ENCODE measurements at places on chromosomes 16 and 17.

DNA sequence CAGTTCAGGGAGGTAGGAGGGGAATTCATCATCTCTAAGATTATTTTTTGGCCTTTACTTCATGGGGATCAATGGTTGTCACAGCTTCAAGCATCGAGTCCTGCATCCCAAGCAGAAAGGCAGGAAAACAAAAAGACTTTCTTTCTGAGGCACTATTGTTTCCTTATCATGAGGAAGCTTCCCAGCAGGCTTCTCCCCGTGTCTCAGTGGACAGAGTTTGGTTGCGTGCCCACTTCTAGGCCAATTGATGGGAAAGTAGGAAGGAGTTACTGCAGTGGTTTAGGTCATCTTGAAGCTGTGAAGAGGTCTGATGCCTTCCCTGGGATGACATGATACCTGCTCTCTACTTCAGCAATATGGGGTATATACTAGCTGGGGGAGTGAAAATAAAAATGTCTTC is 175.3 kb upstream of the CDH13 start:
- no peak for DNase-seq

- DNase-seq, result no peak
Observed at GRCh38 chr17:34125921-34126320, 129.2 kb upstream of the CCL2 start.

DNA sequence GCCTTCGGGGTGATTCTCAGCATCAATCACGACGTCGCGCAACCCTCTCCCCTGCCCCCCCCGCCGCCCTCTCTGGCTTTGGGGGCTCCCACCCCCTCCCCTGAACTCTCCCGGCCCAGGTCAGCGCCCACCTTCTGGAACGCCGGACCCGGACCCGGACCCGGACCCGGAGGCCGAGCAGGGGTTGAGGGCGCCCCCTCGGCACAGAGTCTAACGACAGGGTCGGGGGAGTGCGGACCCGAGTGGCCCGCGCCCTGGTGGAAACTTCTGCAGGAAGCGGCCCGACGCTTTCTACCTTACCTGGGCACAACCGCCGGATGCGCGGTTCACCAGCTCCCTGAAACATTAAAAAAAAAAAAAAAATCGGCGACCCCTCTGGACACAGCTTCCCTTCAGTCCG is 16.2 kb downstream of the SALL1 start:
- no peak for DNase-seq

DNA sequence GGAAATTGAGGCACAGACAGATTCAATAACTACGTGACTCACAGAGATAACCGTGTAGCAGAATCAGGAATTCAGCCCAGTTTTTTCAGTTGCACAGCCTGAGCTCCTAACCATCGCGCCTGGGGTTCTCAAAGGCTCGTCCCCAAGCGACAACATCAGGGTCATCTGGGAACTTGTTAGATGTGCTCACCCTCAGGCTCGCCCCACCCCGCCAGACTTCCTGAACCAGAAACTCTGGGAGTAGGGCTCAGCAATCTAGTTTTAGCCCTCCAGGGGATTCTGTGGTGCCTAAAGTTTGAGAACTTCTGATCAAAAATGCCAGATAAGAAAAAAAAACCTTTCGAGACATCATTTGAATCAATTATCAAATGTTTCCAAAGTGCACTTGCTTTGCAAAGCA is 559.8 kb downstream of the WWOX start:
- no peak for DNase-seq

DNA sequence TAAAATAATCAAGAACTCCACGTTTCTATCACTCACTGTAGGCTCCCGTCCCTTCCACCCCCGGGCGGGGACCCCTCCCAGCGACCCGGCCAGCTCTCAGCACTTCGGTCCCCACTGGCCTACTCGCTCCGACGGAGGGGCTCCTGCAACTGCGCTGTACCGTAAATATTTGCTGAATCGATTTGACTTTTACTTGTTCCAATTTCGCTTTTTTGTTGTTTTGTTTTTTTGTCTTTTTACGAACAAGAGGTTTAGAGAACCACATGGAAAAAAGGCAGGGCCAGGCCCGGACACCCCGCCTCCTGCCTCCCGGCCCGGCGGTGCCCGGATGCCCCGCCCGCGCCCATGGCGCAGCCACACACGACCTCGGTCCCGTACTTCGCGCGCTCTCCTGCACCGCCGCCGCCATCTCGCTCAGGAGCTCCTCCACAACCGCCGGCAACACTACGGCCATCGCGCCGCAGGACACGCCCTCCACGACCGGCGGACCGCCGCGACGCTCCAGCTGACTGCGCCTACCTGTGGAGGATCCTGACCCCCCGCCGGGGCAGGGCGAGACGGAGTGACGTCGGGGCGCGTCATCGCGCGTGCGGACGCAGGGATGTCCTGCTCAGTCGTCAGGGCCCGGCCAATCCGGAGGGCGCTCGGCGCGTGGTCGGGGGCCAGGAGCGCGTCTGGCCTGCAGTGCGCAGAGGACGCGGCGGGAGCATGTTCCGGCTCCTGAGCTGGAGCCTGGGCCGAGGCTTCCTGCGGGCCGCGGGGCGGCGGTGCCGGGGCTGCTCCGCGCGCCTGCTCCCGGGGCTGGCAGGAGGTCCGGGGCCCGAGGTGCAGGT is at the start of the genes TTC19 and ZSWIM7:
Gene TTC19, plus strand, starts transcription at position 684 of the 833 bp plus-strand sequence. Its CDS starts 25 bp downstream, at position 709.
Gene ZSWIM7, minus strand, starts transcription at position 564 of the 833 bp plus-strand sequence. Its CDS starts 110 bp downstream, at position 454.
- peak; percentile 84 for DNase-seq

- DNase-seq, result peak; percentile 70
Observed at GRCh38 chr17:28725166-28725659, 820 bp downstream of the TLCD1 start.

DNA sequence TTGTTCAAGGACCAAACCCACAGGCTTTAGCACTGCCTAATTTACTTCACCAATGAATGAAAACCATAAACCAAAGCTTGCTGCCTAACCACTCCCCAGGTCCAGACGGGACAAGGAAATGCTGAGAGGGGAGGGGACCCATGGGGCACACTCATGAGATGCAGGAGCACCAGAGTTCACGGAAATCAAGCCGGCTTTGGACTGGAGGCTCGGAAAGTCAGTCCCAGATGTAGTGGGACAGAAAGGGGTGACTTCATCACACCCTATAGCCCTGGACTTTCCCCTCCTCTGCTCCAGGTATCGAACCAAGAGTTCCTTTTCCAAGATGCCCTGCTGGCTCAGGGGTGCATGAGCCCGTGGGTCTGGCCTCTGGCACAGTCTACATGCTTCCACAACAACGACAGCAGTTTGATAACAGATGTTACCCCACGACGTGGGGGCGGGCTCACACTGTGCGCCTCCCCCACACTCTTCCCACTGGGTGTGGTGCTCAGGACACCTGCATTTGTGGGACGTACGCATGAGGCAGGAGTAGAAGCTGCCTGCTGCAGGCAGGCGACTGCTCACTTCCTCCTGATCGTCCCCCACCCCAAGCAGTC is 63.2 kb downstream of the AMFR start:
- DNase-seq, result no peak

GRCh38 chr16:31350275-31351005 is 4.5 kb upstream of the ITGAX start:
- DNase-seq, result no peak

DNA sequence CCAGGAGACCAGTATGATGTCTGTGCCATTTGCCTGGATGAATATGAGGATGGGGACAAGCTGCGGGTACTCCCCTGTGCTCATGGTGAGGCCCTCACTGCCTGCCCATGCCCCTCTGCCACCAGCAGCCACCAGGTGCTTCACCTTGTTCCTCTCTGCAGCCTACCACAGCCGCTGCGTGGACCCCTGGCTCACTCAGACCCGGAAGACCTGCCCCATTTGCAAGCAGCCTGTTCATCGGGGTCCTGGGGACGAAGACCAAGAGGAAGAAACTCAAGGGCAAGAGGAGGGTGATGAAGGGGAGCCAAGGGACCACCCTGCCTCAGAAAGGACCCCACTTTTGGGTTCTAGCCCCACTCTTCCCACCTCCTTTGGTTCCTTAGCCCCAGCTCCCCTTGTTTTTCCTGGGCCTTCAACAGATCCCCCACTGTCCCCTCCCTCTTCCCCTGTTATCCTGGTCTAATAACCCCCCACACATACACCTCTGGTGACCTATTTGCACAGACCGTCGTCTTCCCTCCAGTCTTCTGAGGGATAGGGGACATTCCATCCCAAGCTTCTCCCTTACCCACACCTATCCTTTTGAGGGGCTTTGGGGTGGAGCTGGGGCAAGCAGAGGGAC is 3.7 kb downstream of the PFN1 start:
- no peak for DNase-seq

DNA sequence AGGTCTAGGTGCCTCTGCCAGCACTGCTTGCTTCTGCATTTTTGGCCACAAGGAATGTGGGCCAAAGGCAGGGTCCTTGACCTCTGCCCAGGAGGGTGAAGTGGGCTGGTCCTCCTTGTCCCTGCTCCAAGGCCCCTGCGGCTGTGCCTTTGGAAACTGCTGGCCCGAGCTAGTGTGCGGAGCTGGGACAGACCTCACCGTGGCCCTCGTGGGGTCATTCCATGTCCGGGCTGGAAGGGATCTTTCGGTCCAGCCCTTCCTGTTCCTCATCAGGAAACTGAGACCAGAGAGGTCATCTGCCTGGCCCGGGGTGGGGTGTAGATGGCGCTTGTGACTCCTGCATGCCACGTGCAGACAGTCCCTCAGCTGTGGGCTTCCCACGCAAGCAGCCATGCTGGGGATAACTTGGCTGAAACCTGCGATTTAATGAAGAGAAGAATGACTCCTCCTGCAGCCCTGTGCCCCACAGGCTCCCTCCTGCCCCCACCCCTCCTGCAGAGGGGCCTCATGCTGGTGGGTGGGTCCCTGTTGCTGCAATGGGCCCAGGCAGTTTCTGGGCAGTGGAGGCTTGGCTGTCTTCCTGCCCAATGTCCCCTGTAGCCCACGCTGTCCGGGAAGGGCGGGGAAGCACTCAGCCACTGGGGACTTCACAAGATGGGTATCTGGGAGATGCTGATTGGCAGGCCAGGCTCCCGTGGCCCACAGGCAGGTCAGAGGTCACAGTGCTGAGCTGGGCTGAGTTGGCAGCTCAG is 245.2 kb downstream of the SEC14L1 start:
- DNase-seq, result no peak

GRCh38 chr17:48375356-48375755 is 54.7 kb downstream of the SKAP1 start:
- no peak for DNase-seq

DNA sequence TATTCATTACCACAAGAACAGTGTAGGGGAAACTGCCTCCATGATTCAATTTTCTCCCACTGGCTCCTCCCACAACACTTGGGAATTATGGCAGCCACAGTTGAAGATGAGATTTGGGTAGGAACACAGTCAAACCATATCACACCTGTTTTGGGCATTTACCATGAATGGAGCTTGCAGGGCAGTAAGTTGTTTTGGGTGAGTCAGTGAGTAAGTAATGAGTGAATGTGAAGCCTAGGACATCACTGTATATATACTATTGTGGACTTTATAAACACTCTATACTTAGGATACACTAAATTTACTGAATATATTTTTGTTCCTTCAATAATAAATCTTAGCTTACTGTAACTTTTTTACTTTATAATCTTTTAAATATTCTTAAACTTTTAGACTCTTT is 48.1 kb downstream of the TBC1D26 start:
- no peak for DNase-seq

GRCh38 chr16:87297918-87298631 is 19.1 kb downstream of the C16orf95 start:
- DNase-seq, result no peak

- no peak for DNase-seq
Observed at GRCh38 chr16:73464834-73465233, 416.9 kb upstream of the ZFHX3 start.

DNA sequence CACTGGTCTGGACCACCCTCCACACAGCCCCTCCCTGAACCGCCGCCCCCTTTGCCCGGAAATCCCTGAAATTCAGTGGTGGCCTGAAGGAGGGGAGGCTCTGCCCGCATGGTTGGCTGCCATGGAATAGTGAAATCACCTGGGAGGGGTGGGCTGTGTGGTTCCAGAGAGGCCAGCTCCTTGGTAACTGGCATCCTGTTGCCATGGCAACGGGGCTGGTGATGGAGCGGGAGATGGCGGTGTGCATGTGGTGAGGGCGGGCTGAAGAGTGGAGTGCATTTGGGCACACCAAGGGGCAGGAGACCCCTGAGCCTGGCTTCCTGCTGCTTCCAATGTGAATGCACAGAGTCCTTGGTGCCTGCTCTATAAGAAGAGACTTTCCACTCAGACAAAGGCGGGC is 2.4 kb downstream of the EFNB3 start:
- DNase-seq, result no peak

DNA sequence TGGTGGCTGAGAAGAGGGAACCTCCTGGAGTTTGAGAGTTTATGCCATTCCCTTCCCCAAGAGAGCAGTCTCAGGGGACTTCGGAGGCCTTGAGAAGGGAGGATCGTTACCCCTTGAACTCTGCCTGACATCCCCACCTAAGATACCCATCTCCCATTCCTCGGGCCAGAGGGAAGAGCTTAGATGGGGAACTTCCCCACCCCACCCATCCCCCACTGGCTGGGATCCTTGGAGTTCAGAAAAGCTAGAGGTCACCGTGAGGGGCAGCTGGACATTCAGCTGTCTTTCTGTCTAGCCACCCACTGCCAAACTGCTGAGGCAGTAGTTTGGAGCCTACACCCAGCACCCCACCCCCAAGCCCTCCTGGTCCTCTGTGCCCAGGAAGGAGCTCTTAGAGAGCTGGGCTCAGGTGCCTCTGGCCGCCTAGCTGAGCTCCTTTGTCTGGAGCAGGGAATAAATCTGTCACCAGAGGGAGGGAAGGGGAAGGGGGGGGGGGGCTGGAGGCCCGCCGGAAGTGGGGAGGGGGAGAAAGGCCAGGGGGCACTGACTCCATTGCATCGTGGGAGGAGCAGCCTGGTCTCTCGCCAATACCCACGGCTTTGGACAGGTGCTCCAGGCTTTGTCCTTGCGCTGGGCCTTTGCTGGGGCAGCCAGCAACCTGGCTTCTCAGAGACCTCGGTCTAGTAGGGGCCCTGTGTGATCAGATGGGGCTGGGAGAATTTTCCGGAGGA is 1.0 kb downstream of the HSD11B2 start:
- no peak for DNase-seq

GRCh38 chr16:30416624-30417528 is 9.5 kb downstream of the ZNF771 start:
- no peak for DNase-seq

DNA sequence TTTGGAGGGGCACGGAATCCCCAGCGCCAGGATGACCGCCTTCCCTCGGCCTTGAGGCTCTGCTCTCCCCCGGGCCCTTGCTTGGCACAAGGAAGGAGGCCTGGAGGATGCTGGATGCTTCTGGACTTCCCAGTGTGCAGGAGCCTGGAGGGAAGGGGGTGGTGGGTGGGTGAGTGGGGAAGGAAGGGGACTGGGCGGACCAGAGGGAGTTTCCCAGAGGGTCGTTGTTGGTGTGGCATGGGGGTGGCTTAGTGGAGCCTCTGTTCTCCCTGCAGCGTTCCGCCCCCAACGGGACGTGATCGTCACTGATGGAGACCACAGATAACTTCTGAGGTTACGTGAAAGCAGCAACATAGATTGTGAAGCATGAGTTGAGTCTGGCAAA is 140.0 kb downstream of the IRF8 start:
- DNase-seq, result no peak

GRCh38 chr17:37130984-37131446 is 182.3 kb downstream of the AATF start:
- DNase-seq, result no peak

DNA sequence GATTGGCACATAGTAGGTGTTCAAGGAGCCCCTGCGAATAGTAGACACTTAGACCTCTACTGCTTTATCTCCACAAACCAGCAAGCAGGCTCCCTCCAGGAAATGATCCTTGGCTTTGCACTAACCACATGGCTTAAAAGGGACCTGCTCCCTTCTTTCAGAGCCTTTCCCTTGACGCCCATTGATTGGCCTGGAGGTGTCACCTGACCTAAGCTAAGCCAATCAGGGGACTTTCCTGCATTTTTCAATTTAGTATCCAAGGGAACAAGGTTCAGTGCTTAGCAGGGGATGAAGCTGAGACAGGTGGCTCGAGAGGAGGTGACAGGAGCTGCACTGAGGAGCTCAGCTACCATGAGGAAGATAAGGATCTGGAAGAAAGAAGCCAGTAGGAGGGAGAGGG is 52.8 kb downstream of the CLEC19A start:
- no peak for DNase-seq

Measured in HFFc6 (cell line).